ENCODE measurements at places on chromosomes 7 and 10.

DNA sequence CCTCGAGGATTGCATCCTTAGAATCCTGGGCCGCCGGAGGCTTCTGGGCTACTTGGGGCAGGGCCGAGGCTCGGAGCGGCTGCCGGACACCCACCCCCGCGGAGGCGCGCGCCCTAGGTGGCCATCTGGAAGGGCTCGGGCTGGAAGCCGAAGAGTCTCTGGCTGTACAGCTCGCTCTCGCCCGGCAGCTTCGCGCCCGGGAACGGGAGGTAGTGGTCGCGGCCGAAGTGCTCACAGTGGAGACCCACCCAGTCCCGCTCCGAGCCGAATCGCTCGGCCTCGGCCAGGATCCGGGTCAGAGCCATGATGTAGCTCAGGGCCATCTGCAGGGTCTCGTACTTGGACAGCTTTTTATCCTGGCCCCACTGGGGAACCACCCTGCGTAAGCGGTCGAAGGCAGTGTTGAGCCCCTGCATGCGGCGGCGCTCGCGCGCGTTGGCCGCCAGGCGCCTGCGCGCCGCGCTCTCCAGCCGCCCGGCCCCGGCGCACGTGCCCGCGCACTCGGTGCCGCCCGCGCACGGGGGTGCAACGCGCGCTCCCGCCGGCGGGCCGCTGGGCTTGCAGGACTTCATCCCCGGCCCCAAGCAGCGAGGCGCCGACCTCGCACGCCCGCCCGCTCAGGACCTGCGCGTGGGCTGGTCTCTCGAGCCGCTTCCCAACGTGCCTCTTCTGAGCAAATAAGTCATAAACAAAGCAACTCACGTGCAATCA is 652 bp downstream of the ATOH7 start:
- DNase-seq, result peak; percentile 31

- DNase-seq, result no peak
Observed at GRCh38 chr7:87411186-87411585, 64.3 kb downstream of the ABCB4 start.

DNA sequence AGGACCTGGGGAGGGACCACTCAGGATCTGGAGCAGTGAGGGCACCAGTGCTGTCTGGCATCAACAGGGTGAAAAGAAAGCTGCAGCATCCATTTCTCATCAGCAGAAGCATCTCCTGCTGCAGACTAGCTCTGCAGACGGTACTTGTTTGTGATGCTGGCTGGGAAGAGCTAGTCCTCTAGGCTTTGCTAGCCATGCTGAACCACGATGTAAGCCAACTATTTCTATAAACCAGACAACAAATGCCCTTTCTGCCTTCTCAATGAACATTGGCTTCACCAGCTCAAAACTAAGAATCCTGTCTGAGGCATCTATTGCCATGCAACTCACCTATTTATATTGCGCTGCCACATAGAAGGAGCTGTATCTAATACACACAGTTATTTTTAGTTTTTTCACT is 65.6 kb downstream of the CTTNBP2 start:
- peak; percentile 17 for DNase-seq

- DNase-seq, result no peak
Observed at GRCh38 chr10:20737107-20737506, 160.0 kb downstream of the NEBL start.

- peak; percentile 44 for DNase-seq
Observed at GRCh38 chr10:3067118-3067858, at the start of gene PFKP. Gene PFKP, plus strand, starts transcription at chr10:3067548. Its CDS starts 48 bp downstream, at chr10:3067596.

GRCh38 chr10:12629767-12630165 is 280.4 kb downstream of the CAMK1D start:
- DNase-seq, result no peak

DNA sequence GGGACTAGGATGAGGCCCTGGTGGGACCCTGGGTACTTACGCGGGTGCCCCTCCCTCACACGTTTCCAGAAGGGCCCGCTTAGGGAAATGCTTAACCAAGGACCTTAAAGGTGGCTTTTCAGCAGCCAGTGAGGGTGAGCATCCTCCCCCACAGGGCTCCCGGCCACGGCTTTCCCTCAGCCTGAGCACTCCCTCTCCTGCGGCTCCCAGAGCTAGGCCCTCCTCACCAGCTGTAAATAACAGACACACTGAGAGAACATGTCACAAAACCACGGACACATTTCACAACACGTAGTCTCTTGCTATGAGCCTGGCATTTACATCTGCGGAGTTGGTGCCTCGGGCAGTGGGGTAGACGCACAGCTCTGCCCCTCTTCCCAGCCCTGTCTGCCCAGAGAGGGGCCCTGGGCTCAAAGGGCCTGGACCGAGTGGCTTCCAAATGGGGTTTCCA is 25.2 kb downstream of the GRID1 start:
- DNase-seq, result no peak

GRCh38 chr10:48968036-48968435 is 28.4 kb upstream of the LRRC18 start:
- DNase-seq, result no peak
